Naive thymus-derived CD8-positive, alpha-beta T cell (primary cell): ENCODE measurements at places on chromosomes 6 and 20. TPM values are rescaled to one million over a fixed set of nuclear protein-coding genes. Genes with fewer than 3 reads are reported as not detected.

The HLA-A gene
- 2,084 TPM for polyA plus RNA-seq

The FRK gene
- polyA plus RNA-seq = not detected

The CD109 gene
- polyA plus RNA-seq = not detected

The TMEM200A gene
- not detected for polyA plus RNA-seq

The SEC63 gene
- polyA plus RNA-seq = 32.1 TPM

The OR12D3 gene
- not detected for polyA plus RNA-seq

The PLCB4 gene
- polyA plus RNA-seq = 0.16 TPM

The EDEM2 gene
- polyA plus RNA-seq = 35.2 TPM

The PRSS35 gene
- polyA plus RNA-seq = not detected

The GNRH2 gene
- not detected for polyA plus RNA-seq

The MMP24 gene
- 0.07 TPM for polyA plus RNA-seq

The CRISP2 gene
- not detected for polyA plus RNA-seq

The MATN4 gene
- not detected for polyA plus RNA-seq

The SOBP gene
- polyA plus RNA-seq = 0.08 TPM

The MMS22L gene
- polyA plus RNA-seq = 3.0 TPM

The CLVS2 gene
- polyA plus RNA-seq = not detected

The TFAP2C gene
- polyA plus RNA-seq = not detected

The HLA-DOB gene
- polyA plus RNA-seq = 0.43 TPM

The RAET1L gene
- not detected for polyA plus RNA-seq

The CPNE1 gene
- polyA plus RNA-seq = 392 TPM

The LY6G6F gene
- not detected for polyA plus RNA-seq

The IPCEF1 gene
- 83.4 TPM for polyA plus RNA-seq

The PPIL6 gene
- polyA plus RNA-seq = 0.25 TPM

The ASIP gene
- polyA plus RNA-seq = not detected

The TMEM217 gene
- polyA plus RNA-seq = 0.24 TPM

The IL17F gene
- not detected for polyA plus RNA-seq

The TNNC2 gene
- not detected for polyA plus RNA-seq

The NKX2-4 gene
- not detected for polyA plus RNA-seq

The HCRTR2 gene
- polyA plus RNA-seq = not detected

The MTFR2 gene
- polyA plus RNA-seq = 0.13 TPM
